ENCODE measurements at places on chromosomes 2 and 18. TPM values are rescaled to one million over a fixed set of nuclear protein-coding genes. Genes with fewer than 3 reads are reported as not detected.

Gene NOSTRIN
- total RNA-seq, result 8.7 TPM

Gene AFF3
- 69.8 TPM for total RNA-seq

Gene SH3RF3
- total RNA-seq, result 3.5 TPM

Gene KCTD1
- 43.4 TPM for total RNA-seq

All from cerebellum (tissue), 4 donors.